Tibial nerve (tissue), 4 donors: ENCODE measurements at places on chromosomes 1 and 21.

DNA sequence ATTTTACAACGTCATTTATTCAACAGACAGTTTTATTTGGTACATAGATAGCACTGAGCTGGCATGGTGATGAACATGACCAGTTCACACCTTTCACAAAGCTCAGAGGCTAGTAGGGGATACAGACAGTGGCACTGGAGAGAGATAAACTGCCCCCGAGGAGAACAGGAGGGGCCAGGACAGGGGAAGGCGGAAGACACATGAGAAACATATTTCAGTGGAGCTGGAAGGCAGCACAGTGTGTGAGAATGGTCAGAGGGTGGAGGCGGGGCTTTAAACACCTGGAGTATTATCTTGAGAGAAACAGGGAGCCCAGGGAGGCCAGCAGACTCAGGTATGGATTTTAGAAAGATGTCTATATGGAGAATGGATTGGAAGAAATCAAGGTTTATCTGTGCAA lies 49.5 kb downstream of the CHML start:
- DNase-seq, result no peak

DNA sequence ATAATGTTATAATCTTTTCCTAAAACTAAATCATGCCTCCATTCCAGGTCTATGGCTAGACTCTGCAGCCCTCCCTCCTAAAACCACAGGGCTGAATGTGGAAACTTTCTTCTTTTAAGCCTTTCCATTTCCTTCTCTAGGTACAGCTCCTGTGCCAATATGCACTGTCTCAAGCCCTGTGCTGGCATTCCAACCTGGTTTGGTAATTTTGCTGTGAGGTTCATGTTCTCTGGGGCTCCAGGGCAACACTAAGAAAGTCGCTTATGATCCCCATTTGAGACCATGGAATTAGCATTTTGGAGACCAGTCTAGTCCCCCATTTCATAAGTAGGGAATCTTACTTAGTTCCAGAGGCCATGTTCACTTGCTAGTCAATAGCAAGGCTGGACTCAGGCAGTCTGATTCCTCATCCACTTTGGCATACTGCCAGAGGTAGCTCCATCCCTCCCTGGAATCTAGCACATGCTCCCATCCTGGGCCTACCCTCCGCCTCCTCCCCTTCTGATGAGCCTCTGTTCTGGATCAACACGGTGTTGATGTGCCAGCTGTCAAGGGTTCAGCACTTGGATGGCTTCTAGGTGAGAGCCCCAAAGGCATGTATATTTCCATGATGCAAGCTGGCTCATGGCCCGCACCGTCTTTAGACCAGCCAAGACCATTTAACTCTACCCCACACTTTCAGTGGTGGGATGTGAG lies 36.5 kb downstream of the ZMYND12 start:
- no peak for DNase-seq

GRCh38 chr1:218364028-218364710 lies 19.0 kb downstream of the TGFB2 start:
- no peak for DNase-seq

- DNase-seq, result no peak
Observed at GRCh38 chr1:198876371-198876871, 237.6 kb downstream of the PTPRC start.

- no peak for DNase-seq
Observed at GRCh38 chr1:28436211-28436769, 66.8 kb downstream of the PHACTR4 start.

- DNase-seq, result no peak
Observed at GRCh38 chr1:177933881-177934280, 36.0 kb downstream of the SEC16B start.

DNA sequence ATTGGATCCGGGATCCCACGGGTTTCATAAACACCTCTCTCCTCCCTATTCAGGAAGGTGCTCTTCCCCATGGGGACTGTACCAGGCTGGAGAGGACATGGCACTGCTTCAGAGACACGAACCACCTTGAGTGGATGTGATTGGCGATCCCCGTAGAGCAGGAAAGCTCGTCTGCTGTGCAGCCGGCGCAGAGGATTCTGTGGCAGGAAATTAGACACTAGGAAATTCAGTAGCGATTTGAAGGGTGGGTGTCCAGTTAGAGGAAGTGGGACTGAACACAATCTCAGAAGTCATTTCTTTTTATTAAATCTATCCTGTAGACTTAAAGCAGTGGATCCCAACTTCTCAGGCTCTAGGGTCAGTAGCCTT lies 767 bp downstream of the PDIK1L start:
- no peak for DNase-seq

- DNase-seq, result no peak
Observed at GRCh38 chr1:177960939-177961622, 8.8 kb downstream of the SEC16B start.
